ENCODE measurements at places on chromosomes 6 and 20.

DNA sequence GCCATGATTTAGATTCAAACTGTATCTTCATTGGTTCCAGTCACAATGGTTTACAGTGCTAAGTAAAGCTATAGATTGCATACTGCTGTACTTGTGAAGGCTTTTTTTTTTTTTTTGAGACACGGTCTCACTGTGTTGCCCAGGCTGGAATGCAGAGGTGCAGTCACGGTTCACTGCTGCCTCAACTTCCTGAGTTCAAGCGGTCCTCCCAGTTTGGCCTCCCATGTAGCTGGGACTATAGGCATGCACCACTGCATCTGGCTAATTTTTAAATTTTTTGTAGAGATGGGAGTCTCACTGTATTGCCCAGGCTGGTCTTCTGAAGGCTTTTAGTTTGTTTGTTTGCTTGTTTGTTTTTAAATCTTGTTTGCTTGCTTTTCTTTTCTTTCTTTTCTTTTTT is 24.9 kb downstream of the ITCH start:
- no peak for DNase-seq

DNA sequence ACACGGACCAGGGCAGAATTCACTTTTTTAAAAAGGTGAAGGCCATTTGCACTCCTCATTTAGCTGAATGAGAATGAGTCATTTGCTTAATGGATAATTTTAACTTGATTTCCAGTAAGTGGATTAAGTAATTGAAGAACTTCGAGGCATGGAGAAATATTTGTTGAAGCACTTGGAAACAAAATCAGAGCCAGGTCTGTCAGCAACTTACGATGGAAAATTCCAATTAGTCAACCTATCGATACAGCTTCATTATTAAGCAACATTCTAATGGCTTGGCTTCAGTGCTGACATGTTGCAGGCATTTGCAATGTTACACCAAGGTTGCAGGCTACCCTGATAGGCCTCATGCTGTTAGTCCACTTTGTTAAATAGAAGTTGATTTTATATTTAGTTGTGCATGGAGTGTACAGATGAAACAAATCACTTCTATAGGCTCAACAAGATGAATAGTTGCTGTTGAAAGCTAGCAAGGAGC is 423.5 kb upstream of the SLC35B3 start:
- no peak for DNase-seq

- no peak for DNase-seq
These were observed 146.0 kb downstream of the LAMP5 start for GRCh38 chr20:9660236-9660868.

- DNase-seq = no peak
These were observed 1.5 kb downstream of the LATS1 start for GRCh38 chr6:149716181-149716963.
